Pancreas (tissue), 10 donors: ENCODE measurements at places on chromosomes 7 and 10.

- no peak for DNase-seq
Measured at GRCh38 chr10:76432016-76433012, 1000.9 kb downstream of the LRMDA start.

DNA sequence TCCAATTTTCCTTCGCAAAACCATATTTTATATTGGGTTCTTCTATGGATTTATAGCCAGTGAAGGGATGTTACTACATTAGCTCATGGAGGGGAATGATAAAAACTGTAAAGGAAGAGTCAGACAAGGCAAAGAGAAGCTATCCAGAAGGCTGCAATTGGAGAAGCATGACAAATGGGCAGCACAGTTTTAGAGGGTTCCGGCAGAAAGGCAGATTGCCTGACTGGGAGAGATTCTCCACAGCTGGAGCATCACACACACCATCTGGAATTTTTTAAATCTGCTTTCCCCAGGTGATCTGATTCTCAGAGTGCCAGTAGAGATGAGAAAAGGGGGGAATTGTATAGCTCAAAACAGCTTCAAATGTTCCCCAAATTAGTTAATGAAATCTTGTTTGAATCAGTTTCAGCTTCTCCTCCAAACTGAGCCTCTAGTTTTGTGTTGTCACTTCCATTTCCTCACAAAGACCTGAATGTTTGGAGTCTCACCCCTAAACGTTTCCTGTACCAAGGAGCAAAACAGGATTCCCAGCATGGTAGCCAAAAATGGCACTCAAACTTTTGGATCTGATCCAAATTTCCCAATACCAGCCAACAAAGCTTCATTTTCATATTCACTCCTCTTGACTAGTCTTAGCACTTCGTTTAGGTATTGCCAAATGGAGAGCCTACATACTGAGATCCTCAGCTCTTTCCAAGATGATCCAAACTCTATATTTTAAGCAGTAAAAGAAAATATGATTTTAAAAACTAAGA, 177.5 kb downstream of the HPSE2 start:
- no peak for DNase-seq

DNA sequence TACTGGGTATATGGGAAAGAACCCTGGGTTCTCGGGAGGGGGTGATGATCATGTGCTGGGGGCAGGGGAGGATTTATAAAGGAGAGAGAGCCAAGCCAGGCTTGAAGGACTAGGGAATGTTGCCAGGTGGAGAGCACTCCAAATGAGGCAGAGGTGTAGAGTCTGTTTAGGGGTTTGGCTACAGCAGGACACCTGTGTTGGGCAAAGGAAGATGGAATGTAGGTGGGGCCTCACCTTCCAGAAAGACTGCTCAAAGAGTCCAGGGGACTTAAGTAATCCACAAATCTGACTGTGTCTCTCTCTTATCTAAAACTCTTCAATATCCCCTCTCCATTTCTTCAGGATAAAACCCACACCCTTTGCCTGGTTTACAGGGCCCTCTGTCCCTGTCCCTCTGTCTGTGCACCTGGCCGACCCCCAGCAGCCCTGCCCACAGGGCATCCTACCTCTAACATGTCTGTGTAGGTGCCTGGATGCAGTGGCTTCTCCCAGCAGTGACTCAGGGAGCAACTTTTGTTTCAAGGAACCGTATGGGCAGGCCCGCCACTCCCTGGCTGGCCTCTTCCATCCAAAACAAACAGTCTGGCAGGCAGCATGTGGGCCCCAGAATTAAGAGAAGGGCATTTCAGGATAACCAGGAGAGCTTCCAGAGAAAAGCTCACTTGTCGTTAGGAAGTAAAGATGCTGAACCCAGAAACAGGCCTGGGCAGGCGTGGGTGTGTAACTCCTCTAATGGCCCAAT, 10.6 kb upstream of the PLEKHA1 start:
- no peak for DNase-seq

DNA sequence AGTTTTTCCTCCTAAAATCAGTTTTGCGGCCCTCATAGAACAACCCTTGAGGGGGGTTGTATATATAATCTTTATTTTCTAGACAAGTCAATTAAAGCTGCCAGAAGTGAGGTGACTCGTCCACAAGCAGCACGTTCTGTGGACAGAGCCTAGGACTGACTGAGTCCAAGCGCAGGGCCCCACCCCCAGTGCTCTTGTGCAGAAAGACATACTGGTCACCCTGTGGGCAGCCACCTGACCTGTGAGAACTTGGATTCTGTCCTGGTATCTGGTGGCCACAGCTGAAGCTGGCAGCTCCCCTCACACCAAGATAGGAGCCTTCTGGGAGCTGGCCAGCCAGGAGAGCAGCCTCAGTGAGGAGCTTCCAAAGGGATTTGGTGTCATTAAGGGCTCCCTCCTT, 89.3 kb downstream of the GRK5 start:
- peak; percentile 92 for DNase-seq

DNA sequence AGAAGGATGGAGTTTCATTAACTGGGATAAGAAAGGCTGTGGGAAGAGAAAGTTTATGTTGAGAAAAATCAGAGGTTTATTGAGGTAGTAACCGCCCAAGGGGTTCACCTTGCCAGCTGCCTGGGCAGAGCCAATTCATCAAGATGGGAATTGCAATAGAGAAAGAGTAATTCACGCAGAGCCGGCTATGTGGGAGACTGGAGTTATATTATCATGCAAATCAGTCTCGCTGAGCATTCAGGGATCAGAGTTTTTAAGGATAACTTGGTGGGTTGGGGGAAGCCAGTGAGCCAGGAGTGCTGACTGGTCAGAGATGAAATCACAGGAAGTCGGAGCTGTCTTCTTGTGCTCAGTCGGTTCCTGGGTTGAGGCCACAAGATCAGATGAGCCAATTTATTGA, 70.6 kb downstream of the MALRD1 start:
- DNase-seq: no peak

- peak; percentile 71 for DNase-seq
Measured at GRCh38 chr10:99535764-99536337, 3.1 kb downstream of the NKX2-3 start.

DNA sequence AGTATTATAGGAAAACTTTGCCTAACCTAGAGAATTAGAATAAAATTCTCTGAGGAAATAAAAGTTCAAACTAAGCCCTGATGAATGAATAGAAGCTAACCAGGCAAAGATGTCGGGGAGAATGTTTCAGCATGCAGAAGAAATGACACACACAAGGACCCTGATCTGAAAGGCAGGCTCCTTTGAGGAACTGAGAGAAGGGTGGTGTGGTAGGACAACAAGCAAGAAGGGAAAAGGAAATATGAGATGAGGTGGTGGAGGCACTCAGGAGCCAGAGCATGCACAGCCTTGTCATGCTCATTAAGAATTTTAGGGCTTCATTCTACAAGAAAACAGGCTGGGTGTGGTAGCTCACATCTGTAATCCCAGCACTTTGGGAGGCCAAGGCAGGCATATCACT, 90.6 kb downstream of the ARHGAP12 start:
- no peak for DNase-seq

GRCh38 chr7:140231771-140232491, 55.1 kb upstream of the KDM7A start:
- DNase-seq: no peak

- no peak for DNase-seq
Measured at GRCh38 chr10:45440511-45441062, 66.6 kb downstream of the ALOX5 start.

DNA sequence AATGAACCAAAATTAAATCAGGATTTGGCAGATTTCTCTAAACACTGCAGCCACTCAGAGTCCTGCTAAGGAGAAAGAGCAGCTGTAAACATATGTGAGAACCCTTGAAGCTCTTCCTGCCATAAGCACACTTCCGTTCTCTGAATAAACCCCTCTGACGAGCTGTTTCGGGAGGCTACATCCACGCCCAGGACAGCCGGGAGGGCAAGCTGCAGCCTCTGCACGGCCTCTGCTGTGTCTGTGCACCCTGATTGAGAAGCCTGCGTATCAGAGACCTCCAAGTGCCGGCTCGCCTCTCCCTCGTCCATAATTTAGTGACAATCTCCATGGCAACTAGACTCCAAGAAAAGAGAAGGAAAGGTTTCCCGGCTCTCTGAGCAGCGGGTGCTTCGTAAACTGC, 114.4 kb downstream of the PTPRN2 start:
- DNase-seq: no peak

- DNase-seq: no peak
Measured at GRCh38 chr10:18463673-18464211, 187.6 kb downstream of the NSUN6 start.

DNA sequence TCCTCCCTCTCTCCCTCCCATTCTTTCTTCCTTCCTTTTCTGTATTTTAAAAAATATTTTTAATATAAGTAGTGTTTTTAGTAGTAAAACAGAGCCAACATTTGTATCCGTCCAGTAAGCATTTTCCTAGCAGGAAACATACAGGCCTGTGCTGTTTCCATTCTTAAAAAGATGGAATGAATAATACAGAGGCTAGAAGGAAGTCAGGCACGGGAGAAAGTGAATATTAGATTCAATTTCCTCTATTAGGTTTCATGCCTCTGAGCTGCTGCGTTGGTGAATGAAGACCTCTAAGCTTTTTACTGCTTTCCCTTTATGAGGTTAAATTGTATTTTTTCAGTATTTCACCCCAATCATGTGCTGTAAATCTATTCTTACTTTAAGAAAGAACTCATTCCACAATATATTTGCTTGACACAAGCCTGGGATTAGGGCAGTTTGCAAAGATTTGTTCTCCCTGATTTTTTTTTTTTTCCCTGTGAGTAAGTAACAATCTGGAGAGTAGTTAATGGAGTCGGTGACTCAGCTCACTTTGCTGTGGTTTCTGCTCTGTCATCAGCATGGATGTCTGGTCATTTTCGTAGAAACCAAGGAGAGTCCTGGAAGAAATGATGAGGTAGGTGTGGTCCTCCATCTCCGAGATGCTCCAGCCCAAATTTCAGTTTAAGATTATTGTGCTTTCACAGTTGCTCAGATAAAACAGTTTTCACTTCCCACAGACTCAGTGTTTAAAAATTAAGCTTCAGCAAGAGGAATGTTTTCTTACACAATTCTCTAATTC, 76.1 kb upstream of the PITRM1 start:
- DNase-seq: no peak

DNA sequence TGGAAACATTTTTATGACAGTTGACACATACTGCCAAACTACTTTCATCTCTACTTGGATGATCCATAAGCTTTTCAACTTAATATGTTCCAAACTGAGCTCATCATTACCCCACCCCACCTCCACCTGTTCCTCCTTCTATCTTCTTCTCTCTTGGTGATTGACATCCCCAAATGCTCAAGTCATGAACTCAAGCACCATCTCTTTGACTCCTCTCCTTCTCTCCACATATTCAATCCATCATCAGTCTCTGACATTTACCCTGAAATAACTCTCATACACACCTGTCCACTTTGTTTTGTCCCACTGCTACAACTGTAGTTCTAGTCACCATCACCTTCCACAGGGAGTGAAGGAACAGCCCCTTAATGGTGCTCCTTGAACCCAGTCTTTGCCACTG, 43.3 kb downstream of the SGCE start:
- no peak for DNase-seq

DNA sequence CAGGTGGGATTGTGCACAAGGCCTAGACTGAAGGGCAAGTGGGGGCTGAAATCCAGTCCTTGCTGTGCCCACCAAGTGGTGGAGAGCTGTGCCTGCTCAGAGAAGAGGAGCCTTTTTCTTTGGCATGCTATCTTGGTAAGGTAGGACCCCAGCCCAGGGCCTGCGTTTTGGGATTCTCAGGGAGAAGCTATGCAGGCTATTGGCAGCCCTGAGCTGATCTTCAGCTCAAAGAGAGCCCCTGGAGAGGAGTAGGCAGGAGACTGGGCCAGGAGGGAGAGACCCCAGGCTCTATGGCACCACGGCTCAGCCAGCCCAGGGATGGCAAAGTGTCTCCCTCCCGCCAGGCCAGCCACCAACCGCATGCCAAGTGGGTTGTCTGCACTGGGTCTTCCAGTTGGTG, 119.2 kb upstream of the PCBD1 start:
- DNase-seq: no peak

DNA sequence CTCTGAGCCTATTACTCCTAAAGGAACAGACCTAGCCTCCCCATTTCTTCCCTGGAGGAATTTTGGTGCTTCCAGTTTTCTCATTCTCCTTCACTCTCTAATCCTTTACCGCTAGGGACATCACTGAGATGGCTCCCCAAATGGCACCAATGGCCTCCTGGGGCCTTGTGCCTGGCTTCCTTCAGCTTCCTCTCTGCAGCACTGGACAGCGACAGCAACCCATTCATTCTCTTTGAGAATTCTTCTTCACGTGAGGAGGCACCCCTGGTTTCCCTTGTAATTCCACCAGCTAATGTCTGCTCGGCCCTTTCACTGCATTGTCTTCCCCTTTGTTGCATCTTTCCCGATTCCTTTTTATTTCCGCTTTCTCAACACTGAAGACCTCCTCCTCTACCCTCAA, 24.6 kb upstream of the KDM7A start:
- no peak for DNase-seq

DNA sequence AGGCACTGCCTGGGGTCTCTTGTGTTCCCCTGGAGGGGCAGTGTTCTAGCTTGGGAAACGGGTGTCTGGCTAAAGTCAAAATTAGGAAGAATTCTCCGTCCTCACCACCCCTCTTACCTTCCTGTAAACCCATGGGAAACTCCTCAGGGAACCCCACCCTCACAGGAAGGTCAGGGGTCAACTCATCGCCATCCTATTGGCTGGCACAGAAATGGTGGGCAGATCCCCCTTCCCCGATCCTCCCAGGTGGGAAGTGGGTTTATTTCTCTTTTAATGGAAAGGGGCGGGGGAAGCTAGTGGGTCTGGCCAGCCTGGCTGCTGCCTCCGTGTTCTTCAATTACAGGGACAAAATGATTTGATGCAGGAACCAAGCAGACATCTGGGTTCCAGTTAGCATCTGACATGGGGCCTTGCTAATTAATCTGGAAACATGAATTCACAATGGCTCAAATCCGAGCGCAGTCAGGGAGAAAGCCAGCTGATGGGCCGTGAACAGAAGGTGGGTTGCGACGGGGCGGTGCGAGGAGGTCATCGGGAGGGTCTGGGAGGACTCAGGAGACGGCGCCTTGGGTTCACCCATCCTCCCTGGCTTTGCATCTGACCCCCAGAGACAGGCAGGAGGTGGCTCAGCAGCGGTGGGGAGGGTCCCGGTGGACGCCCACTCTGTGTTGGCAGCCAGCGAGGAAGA, 66.6 kb downstream of the SLIT1 start:
- DNase-seq: no peak

DNA sequence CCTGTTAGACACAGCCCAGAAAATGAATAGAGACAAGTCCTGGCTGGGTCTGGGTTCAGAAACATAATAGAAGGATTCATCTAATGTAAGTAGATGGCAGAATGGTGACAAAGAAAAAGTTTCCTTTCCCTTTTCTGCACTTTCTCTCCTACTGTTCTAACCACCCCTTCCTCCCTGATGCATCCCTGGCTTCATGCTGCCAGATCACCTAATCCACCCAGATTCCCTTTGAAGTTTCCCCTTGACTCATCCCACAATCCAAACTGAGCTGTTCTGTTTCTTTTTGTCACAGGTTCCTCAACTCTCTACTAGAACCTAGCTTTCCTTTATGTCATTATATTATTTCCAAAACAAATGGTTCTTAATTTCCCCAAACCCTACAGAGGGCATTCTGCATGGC, 1.1 kb upstream of the MACC1 start:
- no peak for DNase-seq

GRCh38 chr7:47394751-47395252, 187.1 kb downstream of the TNS3 start:
- no peak for DNase-seq

GRCh38 chr10:12726971-12727831, 274.3 kb downstream of the CCDC3 start:
- DNase-seq: no peak

GRCh38 chr10:107894516-107894915, 730.0 kb upstream of the SORCS1 start:
- no peak for DNase-seq
